ENCODE measurements at places on chromosomes 4 and X.

GRCh38 chrX:134721766-134722532 lies 63.7 kb upstream of the PLAC1 start:
- no peak for DNase-seq

DNA sequence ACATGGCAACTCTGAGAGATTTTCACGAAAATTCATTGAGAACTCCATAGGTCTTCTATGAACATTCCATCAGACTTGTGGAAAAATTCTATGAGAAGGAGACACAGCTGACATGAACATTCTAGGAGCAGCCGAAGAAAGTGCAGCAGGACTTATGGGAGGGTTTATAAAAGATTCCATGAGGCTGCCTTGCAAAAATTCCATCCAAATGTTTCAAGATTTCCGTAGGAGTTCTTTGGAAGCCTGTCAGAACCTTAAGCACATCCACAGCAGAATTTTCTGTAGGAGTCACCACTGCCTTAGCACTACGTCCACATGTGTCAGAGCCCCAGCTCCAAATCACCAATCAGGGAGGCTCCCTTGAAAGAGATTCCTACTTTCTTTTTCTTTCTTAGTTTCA lies 67.0 kb upstream of the MSX1 start:
- no peak for DNase-seq

DNA sequence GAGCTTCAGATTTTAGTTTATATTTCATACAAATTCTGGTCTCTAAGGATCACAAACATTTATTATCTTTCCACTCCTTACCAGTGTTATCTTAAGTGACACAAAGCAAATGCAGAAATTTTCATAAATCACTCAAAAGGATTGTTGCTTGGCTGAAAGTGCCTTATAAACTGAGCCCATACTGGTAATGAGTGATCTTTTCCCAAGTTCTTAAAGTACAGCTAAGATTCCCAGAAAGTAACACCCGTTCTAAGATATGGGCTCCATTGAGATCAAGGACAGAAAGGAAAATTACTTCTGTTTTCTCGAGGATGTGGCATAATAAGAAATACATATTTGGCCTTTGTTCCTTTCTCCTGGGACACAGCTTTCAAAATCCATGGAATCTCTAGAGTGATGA lies 313.7 kb downstream of the ARHGAP24 start:
- DNase-seq = no peak

- DNase-seq = no peak
Observed at GRCh38 chr4:81594490-81595159, 122.9 kb upstream of the RASGEF1B start.

- no peak for DNase-seq
Observed at GRCh38 chrX:9127986-9128385, 94.1 kb upstream of the FAM9B start.

- no peak for DNase-seq
Observed at GRCh38 chr4:112923516-112923915, 125.9 kb upstream of the ANK2 start.

- no peak for DNase-seq
Observed at GRCh38 chr4:107666134-107666533, 53.9 kb downstream of the PAPSS1 start.

- no peak for DNase-seq
Observed at GRCh38 chrX:68508799-68509198, 9.9 kb downstream of the YIPF6 start.

- no peak for DNase-seq
Observed at GRCh38 chr4:123587983-123588494, 191.4 kb downstream of the SPRY1 start.
